ENCODE measurements at places on chromosomes 1 and 21.
A peak's percentile ranks its signal among the peaks of the same experiment; 100 is the strongest.

GRCh38 chr1:174405219-174405618, 42.5 kb upstream of the GPR52 start:
- no peak for DNase-seq

GRCh38 chr1:231724876-231725647, 98.5 kb downstream of the DISC1 start:
- no peak for DNase-seq

GRCh38 chr1:19432943-19433718, 52.2 kb downstream of the CAPZB start:
- DNase-seq = peak; percentile 51

DNA sequence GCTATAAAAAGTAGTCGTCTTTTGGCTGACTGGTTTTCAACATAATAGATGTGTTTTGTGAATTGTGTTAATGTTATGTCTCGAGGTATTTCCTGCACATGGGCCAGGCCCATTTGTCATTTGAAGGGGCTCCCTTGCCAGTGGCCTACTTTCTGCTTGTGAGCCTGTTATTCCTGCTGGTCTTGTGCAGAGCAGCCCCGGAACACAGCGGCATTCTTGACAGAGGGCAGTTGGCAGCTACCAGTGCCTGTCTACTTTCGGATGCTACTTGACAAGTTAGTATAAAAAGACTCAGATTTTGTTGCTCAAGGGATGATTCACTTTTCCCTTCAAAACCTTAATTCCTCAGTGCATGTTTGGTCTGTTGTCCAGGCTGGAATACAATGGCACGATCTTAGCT, 28.5 kb downstream of the PGM1 start:
- DNase-seq = no peak

DNA sequence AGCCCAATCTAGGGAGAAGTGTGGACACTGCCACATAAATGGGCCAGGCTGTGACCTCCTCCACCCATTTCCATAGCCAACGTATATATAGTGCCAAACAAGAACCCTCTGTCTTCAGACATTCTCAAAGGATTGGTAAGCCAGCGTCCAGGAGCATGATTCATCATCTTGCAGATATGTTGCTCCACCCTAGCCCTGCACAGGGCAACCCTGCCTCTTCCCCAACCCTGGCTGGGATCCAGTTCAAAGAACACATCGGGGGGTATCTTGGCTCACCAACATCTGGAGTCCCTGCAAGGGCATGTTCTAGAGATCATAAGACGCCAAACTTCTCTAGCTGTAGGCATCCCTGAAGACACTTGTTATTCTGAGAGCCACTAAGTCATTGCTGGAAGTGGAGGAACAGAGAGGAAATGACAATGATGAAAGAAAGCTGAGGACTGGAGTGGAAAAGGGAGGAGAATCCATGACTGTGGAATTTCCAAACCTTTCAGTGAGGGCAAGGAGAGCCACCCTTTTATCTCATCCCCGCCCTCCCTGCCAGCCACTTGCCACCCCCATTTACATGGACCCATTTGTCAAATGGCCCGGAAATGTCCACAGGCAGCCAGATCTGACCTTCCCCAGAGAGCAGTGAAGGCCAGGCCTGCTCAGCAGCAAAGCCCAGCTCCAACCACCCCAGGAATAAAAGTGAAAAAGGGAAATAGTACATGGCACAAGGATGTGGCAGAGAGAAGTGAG, 144.1 kb upstream of the CTTNBP2NL start:
- DNase-seq = no peak

DNA sequence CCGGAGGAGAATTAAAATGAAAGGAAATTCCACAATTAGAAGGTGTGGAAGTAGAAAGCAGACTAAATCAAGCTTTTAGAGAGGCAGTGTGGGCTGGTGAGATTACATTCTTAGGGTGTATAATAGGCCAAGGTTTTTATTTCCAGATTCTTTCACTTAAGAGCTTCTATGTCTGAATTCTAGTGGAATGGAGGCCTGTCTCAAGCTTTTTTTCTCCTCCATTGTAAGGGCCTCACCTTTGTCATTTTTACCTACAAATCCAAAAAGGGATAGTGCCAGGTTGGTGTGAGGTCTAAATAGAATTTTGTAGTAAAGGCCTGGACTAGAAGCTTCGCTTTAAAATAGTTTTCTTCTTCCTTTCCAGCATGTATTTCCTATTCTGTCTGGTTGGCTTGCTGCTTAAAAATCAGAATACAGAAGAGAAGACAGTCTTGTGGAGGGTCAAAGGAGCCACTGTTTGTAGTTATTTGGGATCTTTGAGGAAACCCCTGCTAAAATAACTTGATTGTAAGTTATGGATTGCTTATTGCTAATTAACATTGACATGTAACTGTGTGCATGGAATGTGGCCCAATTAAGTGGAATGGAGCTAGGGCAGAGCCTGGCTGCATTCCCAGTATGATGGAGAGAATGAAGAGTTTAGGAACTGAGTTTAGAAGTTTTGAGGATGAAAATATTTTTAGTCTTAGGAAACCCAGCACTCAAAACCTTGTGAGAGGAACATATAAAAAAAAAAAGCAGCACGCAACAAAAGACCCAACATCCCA, 162.5 kb upstream of the B3GALT2 start:
- DNase-seq = no peak

DNA sequence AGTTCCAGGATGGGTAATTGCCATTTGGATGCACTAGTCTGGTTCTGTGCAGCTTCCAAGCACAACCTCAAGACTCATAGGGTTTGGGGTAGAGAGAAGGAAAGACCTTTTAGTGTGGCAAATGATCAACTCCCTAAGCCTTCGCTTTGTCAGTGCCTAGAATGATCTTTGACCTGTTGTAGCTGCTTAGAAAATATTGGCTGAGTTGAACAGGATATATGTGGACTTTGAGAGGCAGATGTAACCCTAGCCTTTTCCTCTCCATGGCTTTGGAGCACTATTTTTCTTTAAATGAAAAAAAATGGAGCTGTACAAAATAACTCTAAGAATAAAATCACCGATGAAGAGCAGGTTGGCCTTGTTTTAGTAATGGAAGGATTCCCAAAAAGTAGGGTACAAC, 41.7 kb downstream of the HLX start:
- no peak for DNase-seq

DNA sequence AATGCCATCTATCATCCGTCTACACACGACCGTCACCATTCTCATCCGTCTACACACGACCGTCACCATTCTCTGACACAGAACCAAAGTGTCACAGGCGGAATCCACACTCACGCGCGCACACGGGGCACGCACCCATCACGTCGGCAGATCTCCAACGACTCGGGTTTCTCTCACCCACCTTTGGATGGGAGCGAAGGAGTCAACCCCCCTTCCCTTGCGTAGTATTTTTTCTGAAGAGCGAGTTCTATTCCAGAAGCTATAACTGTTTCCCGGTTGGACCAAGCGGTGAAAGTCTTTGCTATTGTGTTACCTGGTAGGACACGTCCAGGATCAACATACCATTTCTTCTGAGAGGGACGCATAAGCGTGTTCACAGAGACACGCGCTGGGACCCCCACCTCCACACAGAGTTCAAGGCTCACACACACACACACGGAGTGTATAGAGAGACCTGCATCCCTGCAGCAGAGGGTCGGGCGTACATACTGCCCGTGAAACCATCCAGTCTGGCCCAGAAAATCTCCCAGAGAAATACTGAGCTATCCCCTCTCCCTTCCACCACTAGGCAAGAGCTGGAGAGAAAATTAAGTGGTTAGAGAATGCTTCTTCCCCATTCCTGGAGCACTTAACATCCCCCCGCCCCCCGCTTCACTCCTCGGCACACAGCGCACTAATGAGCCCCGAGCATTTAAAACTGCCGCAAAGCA, 741 bp downstream of the DUSP10 start:
- no peak for DNase-seq

DNA sequence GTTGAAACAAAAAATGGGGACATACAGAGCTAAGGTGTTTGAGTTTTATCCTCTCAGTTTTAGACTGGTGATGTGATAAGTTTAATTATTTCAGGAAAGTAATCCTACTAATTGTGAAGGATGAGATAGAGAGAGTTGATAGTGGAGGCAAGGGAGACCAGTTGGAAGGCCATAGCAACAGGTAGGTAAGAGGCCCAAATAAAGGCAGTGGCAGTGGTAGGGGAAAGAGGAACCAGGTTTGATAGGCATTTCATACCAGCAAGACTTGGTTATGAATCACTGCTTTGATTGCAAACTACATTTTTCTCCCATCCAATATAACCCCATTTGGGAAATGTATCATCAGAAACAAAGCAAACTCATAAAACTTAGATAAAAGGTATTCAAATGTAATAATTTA, 63.1 kb upstream of the SH3GLB1 start:
- no peak for DNase-seq

DNA sequence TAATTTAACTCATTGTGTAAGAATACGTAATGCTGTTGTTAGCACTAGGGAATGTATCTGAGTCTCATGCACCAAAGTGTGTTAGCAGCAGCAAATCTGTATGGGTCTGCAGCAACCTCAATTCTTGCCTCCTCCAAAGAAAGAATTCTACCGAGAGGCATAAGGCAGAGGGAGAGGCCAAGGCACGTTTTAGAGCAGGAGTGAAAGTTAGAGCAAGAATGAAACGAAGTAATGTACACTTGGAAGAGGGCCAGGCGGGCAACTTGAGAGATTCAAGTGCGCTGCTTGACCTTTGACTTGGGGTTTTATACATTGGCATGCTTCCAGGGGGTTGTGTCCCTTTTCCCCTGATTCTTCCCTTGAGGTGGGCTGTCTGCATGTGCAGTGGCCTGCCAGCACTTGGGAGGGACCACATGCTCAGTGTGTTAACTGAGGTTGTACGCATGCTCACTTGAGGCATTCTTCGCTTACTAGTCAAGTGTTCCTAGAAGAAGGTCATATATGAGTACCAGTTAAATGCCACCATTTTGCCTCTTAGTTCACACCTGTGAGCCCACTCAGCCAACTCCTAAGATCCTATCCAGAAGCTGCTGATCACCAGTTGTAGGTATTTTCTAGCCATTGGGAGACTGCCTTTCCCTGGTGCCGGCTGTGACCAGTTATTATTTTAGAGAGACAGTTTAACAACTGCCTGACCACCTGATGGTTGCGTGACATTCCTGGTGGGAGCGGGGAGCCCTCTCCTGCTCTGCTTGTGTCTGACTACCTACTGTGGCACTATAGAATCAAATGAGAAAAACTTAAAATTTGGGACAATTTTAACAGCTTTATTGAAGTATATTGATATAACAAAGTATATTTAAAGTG, 2.7 kb upstream of the CNN3 start:
- no peak for DNase-seq

DNA sequence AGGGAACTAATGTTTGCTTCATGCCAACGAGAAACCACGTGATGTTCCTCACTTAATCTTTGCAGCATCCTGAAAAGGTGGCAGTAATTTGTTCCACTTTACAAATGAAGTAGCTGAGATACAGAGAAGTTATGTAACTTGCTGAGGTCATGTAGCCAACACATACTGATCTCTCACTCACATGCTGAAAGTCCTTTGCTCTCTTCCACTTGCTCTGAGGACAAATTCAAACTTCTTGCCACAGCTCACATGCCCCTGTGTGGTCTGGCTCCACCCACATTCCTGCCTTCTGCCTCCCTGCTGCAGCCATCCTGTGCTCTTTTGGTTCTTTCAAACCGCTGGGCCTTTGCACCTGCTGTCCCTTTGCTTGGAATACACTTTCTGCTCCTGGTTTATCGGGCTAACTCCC, 55.4 kb downstream of the TMCO4 start:
- no peak for DNase-seq

GRCh38 chr1:154765970-154766369, 104.1 kb downstream of the KCNN3 start:
- DNase-seq = no peak

DNA sequence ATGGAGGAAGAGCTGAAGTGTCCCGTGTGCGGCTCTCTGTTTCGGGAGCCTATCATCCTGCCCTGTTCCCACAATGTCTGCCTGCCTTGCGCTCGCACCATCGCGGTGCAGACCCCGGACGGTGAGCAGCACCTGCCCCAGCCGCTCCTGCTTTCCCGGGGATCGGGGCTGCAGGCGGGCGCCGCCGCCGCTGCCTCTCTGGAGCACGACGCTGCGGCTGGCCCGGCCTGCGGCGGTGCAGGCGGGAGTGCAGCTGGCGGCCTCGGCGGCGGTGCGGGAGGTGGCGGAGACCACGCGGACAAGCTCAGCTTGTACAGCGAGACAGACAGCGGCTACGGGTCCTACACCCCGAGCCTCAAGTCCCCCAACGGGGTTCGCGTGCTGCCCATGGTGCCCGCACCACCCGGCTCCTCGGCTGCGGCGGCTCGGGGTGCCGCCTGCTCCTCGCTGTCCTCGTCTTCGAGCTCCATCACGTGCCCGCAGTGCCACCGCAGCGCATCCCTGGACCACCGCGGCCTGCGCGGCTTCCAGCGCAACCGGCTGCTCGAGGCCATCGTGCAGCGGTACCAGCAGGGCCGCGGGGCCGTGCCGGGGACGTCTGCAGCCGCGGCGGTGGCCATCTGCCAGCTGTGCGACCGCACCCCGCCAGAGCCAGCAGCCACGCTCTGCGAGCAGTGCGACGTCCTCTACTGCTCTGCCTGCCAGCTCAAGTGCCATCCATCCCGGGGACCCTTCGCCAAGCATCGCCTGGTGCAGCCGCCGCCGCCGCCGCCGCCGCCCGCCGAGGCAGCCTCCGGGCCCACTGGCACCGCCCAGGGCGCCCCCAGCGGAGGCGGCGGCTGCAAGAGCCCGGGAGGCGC, 1.3 kb downstream of the TRIM67 start:
- DNase-seq = peak; percentile 31

Data from NCI-H2171 (cell line).